ENCODE measurements at places on chromosomes 1 and 21. TPM values are rescaled to one million over a fixed set of nuclear protein-coding genes. Genes with fewer than 3 reads are reported as not detected.

The SLC19A2 gene
- total RNA-seq = 27.3 TPM

GRCh38 chr1:18041685-18042355 is 65.8 kb upstream of the IGSF21 start:
- DNase-seq = no peak

The NRDC gene
- 152 TPM for total RNA-seq

DNA sequence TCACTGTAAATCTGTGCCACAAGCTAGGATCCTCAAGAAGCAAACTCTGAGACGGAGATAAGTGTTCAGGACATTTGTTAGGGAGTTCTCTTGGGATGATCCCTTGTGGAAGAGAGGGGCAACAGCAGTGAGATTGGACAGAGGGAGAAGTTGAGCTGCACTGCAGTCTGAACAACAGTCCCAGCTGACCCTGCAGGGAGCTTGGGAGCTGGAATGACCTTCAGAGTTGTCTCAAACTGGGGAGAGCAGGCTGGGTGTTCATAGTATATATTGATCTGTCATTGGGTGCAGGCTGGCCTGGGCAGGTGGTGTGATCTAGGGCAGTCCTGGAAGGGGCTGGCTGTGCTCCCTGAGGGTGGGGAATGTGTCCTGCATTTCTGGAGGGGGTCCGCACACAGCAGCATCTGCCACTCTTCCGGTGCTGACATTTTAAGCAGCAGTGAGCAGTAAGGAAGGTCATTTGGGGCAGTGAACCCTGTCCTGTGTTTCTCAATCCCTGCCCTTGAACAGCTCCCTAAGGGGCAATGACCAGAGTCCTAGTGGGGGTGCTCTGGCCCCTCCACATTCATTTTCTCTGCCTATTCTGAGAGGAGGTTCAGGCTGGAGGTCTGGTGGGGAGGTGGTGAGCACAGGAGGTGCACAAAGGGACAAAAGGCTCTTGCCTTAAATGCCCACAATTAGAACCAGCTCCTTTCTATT is 90.2 kb upstream of the PPM1J start:
- no peak for DNase-seq

The BRINP3 gene
- total RNA-seq = 0.50 TPM

DNA sequence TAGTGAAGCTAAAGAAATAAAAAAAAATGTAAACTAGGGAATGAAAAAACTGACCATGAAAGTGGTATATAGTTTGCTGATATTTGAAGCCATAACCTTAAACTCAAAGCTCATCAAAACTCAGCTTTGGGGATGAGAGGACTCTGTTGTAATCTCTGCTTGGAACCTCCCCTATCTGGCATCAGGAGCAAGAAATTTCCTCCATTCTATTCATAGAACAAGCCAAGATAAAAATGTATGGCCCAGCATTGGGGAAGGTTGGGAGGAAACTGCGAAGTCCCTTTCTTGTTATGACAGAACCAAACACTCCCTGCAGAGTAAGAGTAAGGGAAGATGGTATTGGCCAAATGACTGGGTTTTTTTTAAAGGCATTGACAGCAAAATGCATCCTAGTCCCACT is 35.6 kb downstream of the MCOLN2 start:
- no peak for DNase-seq

The TRNP1 gene
- 68.5 TPM for total RNA-seq

The OR2T11 gene
- total RNA-seq = not detected

GRCh38 chr1:47521034-47521881 is 83.4 kb downstream of the FOXD2 start:
- DNase-seq = no peak

The C4BPB gene
- total RNA-seq = not detected

- DNase-seq = no peak
Measured at GRCh38 chr1:34290831-34291230, 114.1 kb downstream of the C1orf94 start.

DNA sequence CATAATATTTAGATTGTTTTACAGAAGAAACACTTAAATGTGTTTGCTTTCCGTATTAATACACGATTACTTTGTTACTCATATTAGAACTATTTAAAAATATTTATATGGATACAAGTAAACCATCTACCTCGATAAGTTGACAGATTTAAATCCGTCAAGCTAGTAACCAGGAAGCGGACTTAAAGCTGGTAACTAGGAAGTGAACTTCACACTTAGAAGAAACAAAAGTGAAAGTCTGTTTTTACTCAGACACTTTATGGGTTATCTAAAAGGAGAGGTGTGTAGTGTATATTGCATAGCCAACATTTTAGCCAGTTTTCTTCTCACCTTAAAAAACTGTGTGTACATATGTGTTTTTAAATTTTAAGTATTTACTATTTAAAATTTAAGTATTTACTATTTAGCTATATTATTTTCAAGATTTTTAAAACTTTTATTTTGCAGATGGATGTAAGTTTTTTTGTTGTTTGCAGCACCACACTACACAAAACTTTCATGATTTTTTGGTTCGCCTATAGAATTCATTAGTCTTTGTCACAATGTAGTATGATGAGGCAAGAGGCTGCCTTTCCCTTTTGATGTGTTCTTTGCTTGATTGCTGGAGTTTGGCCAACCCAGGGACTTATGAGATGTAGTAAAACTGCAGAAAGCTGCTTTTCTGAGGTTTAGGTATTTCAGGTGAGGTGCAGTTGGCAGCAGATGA is 2.7 kb downstream of the USP25 start:
- no peak for DNase-seq

DNA sequence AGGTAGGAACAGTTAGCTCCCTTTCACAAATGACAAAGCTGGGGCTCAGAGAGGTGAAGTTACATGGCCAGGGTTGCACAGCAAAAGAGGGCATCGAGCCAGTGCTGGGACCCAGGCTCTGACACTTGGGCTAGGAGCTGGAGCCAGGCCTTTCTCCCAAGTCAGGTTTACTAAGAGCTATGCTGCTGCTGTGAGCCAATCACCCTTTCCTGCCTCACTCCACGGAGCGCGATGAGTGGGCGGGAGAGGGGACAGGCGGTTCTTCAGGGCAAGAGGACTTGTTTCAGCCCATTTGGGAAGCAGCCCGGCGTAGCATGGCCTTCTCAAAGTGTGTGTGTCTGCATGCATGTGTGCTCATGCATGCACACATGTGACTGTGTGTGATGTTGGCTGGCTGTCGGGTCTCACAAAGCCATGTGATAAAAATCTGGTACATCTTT is 10.6 kb downstream of the ID3 start:
- DNase-seq = peak; percentile 85

- peak; percentile 28 for DNase-seq
Measured at GRCh38 chr1:228359613-228360532, 46.8 kb downstream of the TRIM11 start.

DNA sequence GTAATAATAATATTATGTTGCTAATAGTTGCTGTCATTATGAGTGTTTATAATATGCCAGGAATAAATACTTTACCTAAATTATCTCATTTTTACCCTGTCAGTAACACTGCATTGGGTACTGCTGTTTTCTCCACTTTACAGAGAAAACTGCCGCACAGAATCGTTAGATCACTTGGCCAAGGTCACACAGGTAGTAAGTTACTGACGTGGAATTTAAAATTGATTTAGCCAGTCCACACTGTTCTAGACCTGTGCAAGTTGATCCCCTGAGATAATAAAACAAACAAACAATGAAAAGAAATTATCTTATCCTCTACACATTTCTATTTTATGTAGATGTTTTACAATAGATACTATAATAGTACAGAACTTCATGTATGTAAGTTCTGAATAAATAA is 174.1 kb downstream of the ROR1 start:
- no peak for DNase-seq

DNA sequence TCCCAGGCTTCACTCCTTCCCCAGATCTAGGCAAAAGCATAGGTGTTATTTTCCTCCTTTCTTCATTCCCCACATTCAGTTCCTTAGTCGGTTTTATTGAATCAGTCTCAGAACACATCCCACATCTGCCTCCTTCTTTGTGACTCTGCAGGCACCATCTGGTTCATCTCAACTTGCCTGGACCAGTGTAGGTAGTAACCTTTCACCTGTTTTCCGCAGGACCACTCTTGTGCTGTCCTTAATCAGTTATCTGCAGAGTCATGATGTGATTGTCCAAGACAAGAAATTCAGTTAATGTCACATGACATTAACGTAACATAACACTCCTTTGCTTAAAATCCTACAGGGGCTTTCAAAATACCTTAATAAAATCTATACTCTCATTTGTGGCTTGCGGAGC is 174.6 kb downstream of the CHRM3 start:
- no peak for DNase-seq

DNA sequence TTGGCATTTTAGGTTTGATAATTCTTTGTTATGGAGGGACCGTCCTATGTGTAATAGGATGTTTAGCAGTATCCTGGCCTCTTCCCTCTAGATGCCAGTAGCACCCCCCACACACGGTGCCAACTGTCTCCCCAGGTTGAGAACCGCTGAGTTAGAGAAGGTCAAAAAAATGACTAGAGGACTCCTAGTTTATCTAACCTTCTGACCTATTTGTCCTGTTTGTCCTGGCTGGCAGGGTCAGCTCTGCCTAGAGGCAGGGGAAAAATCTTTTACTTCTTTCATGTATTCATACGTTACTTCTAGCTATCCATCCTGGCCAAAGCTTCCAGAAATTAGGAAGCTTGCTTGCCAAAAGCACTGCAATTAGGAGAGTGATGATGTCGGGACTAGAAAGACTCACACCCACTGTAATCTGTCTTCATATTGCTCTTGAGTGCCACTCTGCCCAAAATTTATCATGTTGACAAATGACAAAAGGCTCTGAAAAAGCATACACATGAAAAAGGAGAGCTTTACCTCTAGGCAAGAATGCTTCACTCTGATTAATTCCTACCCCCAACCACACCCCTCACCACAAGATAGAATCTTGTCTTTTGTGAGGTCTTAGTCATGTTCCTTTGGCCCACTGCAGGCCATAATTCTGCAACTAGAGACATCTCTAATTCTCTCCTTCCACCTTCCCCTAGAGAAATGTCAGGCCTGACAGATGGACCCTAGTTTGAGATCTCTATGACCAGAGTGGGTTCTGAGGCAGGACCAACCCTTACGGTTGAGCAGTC is 14.4 kb upstream of the AKR1A1 start:
- no peak for DNase-seq

DNA sequence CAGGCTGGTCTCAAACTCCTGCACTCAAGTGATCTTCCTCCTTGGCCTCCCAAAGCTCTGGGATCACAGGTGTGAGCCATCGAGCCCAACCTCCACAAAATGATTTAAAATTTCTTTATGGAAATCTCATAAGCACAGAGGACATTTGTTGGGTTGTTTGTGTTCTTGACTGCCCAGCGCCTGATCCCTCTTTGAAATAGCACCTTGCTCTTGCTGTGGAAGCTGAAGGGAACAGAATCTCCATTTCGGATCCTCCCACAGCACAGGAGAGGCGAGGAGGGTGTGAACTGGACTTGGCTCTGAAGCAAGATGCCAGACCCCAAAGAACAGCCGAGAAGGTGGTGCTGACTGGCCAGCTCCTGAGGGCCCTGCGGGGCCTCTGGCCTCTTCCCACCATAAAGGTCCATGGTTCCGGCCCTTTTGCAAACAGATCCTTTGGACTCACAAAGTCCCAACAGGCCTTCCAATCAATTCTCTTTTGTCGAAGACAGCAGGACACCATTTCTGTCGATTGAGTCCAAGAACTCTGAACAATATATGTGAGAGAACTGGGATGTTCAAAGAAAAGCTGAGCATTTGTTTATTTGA is 45.6 kb upstream of the COA6 start:
- DNase-seq = no peak

The C1orf185 gene
- not detected for total RNA-seq

DNA sequence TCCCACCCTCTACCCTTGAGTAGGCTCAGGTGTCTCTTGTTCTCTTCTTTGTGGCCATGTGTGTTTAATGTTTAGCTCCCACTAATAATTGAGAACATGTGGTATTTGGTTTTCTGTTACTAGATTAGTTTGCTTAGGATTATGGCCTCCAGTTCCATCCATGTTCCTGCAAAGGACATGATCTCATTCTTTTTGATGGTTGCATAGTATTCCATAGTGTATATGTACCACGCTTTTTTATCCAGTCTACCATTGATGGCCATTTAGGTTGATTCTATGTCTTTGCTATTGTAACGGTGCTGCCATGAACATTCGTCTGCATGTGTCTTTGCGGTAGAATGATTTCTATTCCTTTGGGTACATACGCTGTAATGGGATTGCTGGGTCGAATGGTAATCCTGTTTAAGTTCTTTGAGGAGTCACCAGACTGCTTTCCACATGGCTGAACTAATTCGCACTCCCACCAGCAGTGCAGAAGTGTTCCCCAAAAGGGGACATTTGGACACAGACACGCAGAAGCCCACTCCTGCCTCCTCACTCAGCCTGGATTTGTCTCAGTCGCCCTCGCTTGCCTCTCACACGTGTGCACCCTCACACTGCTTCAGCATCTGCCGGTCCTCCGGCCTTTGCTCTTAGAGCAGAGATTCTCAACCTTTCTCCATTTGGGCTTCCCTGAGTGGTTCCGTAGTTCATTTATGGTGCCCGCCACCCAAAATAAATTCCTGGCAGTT is 3.7 kb downstream of the MX2 start:
- no peak for DNase-seq

GRCh38 chr1:111225717-111226400 is 1.7 kb upstream of the CHI3L2 start:
- DNase-seq = no peak

DNA sequence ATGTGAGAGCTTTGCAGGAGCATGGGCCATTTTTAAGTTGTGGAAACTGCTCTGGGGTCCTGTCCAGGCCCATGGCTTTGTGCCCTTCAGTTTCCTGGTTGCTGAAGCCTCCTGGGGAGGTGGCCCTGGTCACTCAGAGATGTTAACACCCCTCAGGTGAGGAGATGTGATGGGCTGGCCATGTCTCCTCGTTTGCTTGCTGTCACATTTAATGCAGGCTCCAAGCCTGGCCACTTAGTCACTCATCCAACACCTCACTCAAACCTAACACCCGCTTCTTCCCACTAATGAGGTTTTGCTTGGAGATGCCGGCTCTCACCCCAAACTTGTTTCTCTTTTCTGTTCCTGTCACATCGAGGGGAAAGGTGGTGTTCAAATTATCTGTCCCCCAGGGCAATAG is 192.7 kb downstream of the PTPRU start:
- no peak for DNase-seq

DNA sequence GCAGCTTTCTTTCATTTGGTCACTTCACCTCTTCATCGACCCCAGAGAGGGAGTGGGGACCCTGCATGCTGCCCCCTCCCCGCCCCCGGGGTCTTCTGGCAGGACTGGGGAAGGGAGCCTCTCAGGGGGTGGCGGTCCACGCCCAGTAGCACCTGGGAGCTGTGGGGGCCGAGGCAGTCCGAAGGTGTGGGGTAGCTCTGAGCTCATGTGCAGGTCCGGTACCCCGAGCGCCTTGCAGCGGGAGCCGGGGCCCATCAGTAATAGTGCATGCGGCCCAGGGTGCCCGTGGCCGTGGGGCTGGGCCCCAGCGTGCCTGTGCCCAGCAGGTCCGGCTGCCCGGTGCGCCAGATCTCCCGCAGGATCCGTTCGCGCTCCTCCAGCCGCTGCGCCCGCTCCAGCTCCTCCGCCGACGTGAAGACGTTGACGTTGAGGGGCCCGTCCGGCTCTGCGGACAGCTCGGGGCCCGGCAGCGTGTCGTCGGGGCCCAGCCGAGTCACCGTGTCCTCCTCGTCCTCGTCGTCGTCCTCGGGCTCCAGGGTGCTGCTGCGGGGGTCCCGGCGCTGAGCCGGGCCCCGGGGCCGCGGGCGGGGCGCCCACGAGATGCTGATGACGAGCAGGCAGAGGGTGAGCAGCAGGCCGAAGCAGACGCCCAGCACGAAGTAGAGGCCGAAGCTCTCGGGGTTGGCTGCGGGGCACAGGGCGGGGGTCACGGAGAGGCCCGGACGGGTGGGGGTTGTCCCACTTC is 1.2 kb downstream of the EVA1B start:
- no peak for DNase-seq

- DNase-seq = no peak
Measured at GRCh38 chr1:17333081-17333480, 25.1 kb downstream of the PADI4 start.
